Mesothelial cell of epicardium (in vitro differentiated cells): ENCODE measurements at places on chromosomes 6 and 20. TPM values are rescaled to one million over a fixed set of nuclear protein-coding genes. Genes with fewer than 3 reads are reported as not detected.

Gene ZBTB12
- 35.3 to 37.1 TPM (median 35.9 TPM) in 3 replicates for total RNA-seq

DNA sequence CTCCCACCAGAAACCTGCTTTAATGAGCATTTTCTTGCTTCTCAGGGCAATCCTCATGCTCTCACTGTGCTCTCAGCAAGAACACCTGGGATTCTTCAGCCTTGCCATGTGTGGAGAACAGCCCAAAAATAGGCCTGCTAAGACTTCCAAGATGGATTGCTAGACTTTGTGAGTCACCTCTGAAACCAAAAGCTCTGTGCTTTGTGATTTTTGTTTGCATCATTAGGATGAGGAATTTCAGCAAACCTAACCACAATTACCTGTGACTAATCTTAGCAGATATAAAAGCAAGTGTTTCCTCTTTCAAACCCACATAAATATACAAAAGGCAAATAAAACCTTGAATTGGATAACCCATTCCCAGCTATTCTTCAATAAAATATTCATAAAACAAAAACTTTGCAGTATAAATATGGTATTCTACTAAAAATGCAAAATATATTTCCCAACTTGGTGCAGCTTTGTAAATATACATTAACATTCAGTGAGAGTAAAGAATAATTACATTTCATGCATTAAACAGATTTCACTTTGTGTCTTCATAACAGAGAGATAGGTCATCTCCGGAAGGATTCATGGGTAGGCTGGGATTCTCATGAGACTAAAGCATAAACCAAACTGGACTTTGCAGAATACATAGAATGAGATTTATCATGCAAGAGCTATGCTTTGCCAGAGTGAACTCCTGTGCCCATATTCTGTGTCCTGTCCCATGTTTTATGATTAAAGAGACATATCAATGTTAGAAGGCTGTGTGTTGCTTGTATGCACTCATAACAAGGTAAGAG is 33.5 kb downstream of the TPBG start:
- no peaks in the 10 kb centered on the region for H3K36me3 ChIP-seq
- H3K27me3 ChIP-seq, result no peaks in the 10 kb centered on the region
- DNase-seq, result no peak
- H3K4me1 ChIP-seq, result peaks cover 12% of the 10 kb centered on the region
- H3K27ac ChIP-seq, result no peak overlapping the region

- H3K27me3 ChIP-seq, result no peaks in the 10 kb centered on the region
- no peak overlapping the region for H3K4me3 ChIP-seq
- DNase-seq, result no peak
- H3K36me3 ChIP-seq, result peaks cover 50% of the 10 kb centered on the region
- peak overlapping the region; percentile 0 for H3K27ac ChIP-seq
- H3K4me1 ChIP-seq, result no peaks in the 10 kb centered on the region
These were observed 10.6 kb downstream of the RPS10 start for GRCh38 chr6:34414999-34415858.

Gene LAMA5
- 571 to 618 TPM (median 601 TPM) in 3 replicates for total RNA-seq

- H3K27me3 ChIP-seq, result peaks cover 59% of the 10 kb centered on the region
- no peaks in the 10 kb centered on the region for H3K36me3 ChIP-seq
- H3K4me1 ChIP-seq, result no peaks in the 10 kb centered on the region
- no peak for DNase-seq
- no peak overlapping the region for H3K27ac ChIP-seq
These were observed 76.0 kb downstream of the CD83 start for GRCh38 chr6:14193524-14193923.

- H3K36me3 ChIP-seq, result peaks cover 2% of the 10 kb centered on the region
- peaks cover 48% of the 10 kb centered on the region for H3K4me1 ChIP-seq
- no peaks in the 10 kb centered on the region for H3K27me3 ChIP-seq
- DNase-seq, result peak; percentile 69
- H3K27ac ChIP-seq, result peak within 1 kb of the TSS; percentile 87
- H3K4me3 ChIP-seq, result peak within 1 kb of the TSS; percentile 80
These were observed at the start of gene PRSS35 for GRCh38 chr6:83511901-83512681. TSS of gene PRSS35 (plus strand) at chr6:83512534. CDS start at chr6:83523442, 10,908 bp downstream.

GRCh38 chr6:42696526-42697267 is 25.7 kb downstream of the PRPH2 start:
- no peak overlapping the region for H3K27ac ChIP-seq
- peaks cover 8% of the 10 kb centered on the region for H3K36me3 ChIP-seq
- no peak overlapping the region for H3K4me3 ChIP-seq
- no peaks in the 10 kb centered on the region for H3K27me3 ChIP-seq
- H3K4me1 ChIP-seq, result no peaks in the 10 kb centered on the region

DNA sequence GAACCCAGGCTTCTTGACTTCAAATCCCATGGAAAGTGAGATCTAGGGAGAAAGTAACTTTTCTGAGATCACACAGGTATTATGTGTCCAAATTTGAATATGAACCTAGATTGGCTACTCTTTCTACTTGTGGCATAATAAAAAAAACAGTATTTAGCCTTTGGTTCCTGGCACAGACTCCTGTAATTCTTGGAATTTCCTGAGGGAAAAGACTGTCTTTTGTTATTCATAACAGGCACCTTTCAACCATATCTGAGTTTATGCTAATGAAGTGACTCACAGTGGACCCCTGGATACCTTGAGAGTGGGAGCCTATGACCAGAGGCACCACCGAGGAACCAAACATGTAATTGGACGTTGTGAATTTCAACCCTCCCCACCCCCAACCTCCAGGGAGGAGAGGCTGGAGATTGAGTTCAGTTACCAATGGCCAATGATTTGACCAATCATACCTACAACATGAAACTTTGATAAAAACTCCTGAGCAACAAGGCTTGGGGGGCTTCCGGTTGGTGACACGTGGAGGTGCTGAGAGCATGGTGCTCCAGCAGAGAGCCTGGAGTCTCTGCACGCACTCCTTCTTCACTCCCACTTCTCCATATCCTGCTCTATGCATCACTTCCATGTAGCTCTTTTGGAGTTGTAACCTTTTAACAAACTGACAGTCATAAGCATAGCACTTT is 48.8 kb downstream of the LAMA4 start:
- H3K27ac ChIP-seq, result no peak overlapping the region
- H3K4me1 ChIP-seq, result peaks cover 13% of the 10 kb centered on the region
- H3K4me3 ChIP-seq, result no peak overlapping the region
- DNase-seq, result no peak

Gene EPHA7
- total RNA-seq, result 11.3 to 12.4 TPM (median 11.7 TPM) in 3 replicates

- no peak overlapping the region for H3K27ac ChIP-seq
- no peak overlapping the region for H3K4me3 ChIP-seq
- H3K27me3 ChIP-seq, result no peaks in the 10 kb centered on the region
- no peaks in the 10 kb centered on the region for H3K36me3 ChIP-seq
- no peak for DNase-seq
These were observed 108.6 kb upstream of the CITED2 start for GRCh38 chr6:139483079-139483478.
